ENCODE measurements at places on chromosomes 5 and 9.

DNA sequence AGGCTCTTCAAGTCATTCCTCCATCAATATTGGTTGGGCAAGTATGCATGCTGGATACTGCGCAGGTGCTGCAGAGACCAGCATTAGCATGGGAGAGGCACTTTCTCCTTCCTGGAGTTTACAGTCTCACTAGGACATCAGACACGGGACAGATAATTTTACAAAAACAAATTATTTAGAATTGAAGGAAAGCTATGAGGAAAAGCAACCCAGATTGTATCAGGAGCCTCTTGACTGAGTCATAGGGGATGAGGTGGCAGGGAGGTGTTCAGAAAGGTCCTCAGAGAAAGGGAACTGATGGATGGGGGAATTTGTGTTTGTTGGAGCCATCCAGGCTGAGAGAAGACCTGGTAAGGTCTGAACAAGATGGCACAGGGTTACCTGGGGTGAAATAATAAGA is 24.5 kb upstream of the RAB14 start:
- DNase-seq, result no peak

GRCh38 chr5:173631478-173631877 is 15.0 kb upstream of the BOD1 start:
- no peak for DNase-seq

DNA sequence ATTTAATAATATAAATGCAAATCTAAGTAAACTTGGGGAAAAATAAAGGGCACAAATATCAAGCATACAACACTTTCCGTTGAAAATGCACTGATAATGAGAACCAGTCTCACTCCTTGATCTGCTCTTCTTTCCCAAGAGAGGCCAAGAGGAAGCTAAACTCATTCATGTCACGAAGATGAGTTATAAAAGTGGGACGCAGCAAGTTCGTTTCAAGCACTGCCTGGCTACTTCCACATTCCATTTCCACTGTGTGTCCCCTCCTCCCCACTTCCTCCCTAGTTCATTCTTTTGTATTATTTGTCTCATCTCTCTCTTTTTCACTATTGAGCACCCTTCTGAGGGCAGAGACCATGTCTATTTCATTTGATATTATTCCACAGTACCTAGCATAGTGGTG is 158.1 kb downstream of the SLC24A2 start:
- DNase-seq, result no peak

- no peak for DNase-seq
Observed at GRCh38 chr9:18722882-18723281, 248.9 kb downstream of the ADAMTSL1 start.

- DNase-seq, result no peak
Observed at GRCh38 chr9:109937861-109938453, 158.0 kb downstream of the PALM2AKAP2 start.

DNA sequence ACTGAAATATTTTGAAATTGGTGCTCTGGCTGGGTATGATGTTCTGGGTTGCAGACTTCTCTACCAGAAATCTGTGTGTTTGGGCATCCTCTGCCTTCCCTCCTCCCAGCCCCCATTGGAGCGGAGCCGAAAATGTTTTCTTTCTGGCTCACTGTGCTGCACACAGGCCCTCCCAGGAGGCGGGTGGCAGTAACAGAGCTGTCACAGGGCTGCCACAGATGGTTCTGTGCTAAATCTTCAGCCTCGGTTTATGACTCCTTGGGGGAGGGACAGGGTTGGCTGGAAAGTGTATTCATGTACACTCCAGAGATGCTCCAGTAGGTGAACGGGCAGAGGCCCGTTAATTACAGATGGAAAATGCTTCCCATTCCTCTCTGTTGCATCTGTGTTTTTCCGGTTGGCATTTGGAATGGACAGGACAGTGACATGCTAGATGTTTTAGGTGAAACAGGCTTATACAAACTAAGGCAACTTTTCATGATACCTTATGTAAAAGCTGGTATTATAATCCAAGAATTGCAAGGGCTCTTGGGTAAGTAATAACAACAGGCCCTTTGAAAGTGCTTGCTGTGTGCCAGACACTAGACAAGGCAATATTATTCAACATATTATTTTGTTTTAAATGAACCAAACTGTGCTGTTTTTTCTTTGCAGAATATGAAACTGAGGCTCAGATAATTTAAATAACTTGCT is 180.2 kb downstream of the ADCY2 start:
- DNase-seq, result no peak

Data from cardiac fibroblast (primary cell).